ENCODE measurements at places on chromosomes 6 and 20.

GRCh38 chr20:4369119-4369797 is 352.5 kb upstream of the PRND start:
- DNase-seq: no peak

- DNase-seq: no peak
Observed at GRCh38 chr6:104700371-104701185, 159.1 kb downstream of the HACE1 start.

GRCh38 chr6:24766680-24767462 is 7.9 kb upstream of the GMNN start:
- no peak for DNase-seq

DNA sequence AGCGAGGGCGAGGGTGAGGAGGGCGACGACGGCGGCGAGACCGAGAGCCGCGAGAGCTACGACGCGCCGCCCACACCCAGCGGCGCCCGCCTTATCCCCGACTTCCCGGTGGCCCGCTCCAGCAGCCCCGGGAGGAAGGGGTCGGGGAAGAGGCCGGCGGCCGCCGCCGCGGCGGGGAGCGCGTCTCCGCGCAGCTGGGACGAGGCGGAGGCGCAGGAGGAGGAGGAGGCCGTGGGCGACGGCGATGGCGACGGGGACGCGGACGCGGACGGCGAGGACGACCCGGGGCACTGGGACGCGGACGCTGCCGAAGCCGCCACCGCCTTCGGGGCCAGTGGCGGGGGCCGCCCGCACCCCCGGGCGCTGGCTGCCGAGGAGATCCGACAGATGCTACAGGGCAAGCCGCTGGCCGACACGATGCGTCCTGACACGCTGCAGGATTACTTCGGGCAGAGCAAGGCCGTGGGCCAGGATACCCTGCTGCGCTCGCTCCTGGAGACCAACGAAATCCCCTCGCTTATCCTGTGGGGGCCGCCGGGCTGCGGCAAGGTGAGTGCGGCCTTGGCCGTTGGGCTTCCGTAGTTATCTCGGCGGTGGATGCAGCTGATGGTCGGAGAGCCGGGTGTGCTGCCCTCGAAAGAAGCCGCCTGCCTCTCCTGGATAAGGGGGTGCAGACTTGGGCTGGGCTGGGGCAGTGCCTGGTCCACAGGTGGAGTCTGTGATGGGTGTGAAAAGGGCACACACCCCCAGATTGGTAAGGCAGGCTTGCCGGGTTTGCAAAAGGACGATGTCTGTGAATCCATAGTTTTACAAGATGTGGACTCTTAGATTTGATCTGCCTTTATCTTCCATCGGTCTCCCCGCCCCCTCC is 938 bp downstream of the WRNIP1 start:
- DNase-seq: no peak

GRCh38 chr6:49565261-49565660 is 14.8 kb downstream of the C6orf141 start:
- no peak for DNase-seq

- DNase-seq: no peak
Observed at GRCh38 chr6:125300992-125301434, 754 bp downstream of the HDDC2 start.

GRCh38 chr6:113185299-113185698 is 671.8 kb upstream of the MARCKS start:
- no peak for DNase-seq

- no peak for DNase-seq
Observed at GRCh38 chr20:12019715-12020114, 102.0 kb downstream of the BTBD3 start.

DNA sequence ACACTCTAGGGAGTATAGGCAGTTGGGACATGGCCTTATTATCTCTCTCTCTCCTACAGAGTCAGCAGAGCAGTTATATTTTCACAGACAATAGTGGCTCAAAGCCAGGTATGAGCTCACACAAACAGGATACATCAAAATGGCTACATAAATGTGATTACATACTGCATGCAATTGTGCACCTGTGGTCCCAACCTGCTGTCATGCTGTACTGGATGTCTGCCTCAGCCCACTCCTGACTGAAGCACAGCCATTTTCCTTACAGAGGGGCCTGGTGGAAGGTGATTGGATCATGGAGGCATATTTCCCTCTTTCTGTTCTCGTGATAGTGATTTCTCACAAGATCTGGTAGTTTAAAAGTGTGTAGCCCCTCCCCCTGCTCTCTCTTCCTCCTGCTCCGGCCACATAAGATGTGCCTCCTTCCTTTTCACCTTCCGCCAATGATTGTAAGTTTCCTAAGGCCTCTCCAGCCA is 37.0 kb upstream of the SAMHD1 start:
- DNase-seq: no peak

GRCh38 chr20:60694763-60695162 is 557.3 kb upstream of the CDH4 start:
- no peak for DNase-seq

- DNase-seq: no peak
Observed at GRCh38 chr20:58670102-58670501, 19.0 kb downstream of the STX16 start.

DNA sequence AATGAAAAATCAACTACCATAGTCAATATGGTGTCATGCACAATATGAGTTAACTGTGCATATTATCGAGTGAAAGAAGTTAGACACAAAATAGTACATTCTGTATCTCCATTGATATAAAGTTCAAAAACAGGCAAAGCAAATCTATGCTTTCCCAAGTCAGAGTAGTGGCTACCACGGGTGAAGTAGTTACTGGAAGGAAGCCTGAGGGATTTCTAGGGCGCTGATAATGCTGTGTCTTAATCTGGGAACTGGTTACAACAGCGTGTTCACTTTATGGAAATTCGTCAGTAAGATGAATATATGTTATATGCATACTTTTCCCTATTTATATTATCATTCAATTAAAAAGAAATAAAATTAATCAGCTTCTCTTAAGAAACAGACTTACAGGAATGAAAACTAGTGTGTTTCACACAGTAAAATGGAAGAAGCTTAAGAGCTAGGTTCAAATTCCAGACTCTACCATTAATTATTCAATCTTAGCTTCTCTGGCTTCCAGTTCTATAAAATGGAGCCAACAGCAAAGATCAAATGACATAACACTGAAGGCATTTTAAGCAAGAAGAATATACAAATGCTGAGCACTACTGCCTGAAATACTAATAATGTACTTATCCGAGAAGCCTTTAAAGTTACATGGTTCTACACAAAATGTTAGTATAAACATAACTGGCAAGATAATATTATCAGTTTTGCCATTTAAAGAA is 19.2 kb downstream of the BACH2 start:
- DNase-seq: no peak

GRCh38 chr6:120779441-120779840 is 554.8 kb downstream of the TBC1D32 start:
- DNase-seq: no peak

DNA sequence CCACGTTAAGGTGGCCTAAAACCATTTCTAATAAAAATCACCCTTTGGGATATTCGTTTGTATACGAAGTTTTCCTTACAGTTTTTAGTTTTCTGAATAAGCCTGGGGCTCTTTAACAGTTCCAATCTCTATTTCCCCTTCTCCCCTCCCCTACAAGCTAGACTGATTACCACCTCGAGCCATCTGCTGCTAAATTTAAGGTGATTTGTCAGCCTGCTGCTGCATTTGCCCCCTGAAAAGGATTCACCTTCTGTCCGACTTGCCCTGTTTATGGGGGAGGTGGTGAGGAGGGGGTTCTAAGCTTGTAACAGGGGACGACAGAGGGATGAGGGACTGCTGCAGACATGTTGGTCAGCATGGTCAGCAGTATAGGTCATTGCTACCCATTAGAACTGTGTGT is 146.3 kb downstream of the JARID2 start:
- DNase-seq: no peak

DNA sequence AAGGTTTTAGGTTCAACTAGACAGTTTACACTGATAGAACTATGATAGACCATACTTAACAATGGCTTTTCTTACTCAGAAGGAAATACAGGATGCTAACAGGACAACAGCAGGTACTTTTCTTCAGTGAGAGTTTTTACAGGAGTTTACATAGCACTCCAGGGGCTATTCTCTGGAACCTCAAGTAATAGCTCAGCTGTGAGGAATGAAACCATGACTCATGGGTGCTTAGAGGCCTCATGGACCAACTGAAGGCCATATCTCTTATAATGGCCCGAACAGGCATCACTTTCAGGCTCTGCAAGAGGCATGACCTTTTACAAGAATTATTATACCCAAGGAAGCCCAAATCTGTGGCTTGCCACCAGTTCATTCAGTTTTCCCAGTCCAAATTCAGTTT is 31.8 kb downstream of the TREML1 start:
- no peak for DNase-seq

DNA sequence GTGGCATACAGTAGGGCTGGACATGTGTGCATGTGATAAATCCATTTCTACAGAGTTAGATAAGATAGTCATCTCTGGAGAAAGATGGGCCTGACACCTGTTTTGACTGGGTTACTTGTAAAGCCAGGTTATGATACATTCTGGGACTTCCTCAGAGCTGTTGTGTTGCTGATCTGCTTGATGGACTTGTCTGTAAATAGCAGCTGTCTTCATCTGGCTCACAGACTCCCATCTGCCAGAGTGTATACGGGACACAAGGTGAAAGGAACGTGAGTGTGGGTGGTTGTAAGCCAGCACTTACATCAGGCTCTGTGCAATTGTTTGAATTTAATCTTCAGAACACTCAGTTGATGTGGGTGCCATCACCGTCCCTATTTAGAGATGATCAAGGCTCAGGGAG is 49.8 kb downstream of the ZDHHC14 start:
- DNase-seq: no peak

DNA sequence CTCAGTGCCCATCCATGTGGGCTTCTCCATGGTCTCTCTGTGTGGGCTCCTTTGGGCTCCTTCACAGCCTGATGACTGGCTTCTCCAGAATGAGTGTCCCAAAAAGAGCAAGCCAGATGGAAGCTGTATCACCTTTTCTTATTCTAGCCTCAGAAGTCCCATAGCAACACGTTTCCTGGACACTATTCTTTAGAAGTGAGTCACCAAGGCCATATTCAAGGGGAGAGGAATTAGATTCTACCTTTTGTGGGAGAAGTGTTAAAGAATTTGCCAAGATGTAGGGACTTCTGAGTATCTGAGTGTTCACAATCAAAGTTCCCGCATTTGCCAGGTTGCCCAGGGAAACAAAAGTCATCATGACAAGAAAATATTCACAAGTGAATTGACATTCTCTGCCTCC is 20.7 kb upstream of the TBC1D22B start:
- DNase-seq: no peak

- DNase-seq: no peak
Observed at GRCh38 chr20:62605236-62605943, 36.9 kb upstream of the SLCO4A1 start.

DNA sequence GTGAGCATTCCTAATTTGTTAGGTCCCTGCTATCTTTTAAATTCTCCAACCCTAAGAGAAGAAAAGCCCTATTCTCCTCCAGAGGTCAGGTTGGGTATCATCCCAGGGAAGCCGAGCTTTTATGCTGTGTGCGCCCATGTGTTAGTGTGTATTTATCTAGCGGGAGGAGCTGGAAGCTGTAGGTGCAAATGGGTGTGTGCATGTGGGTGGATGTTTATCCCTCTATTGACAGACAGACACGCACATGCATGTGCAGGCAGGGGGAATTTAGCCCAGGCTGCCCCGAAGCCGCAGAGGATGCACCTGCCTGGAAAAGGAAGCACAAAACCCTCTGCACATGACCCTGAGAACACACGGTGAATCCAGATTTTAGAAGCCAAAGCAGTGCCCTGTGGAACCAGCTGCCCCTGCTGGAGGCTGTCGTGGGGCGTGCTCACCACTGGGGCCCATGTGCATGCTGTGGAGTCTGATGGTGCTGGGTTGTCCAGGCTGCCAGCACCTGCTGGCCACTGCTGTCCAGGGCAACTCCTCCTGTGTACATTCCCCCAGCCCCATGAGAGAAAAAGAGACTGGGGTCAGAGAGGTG is 397.5 kb downstream of the TAF4 start:
- no peak for DNase-seq

GRCh38 chr6:153059757-153060156 is 57.2 kb upstream of the MTRF1L start:
- DNase-seq: no peak

DNA sequence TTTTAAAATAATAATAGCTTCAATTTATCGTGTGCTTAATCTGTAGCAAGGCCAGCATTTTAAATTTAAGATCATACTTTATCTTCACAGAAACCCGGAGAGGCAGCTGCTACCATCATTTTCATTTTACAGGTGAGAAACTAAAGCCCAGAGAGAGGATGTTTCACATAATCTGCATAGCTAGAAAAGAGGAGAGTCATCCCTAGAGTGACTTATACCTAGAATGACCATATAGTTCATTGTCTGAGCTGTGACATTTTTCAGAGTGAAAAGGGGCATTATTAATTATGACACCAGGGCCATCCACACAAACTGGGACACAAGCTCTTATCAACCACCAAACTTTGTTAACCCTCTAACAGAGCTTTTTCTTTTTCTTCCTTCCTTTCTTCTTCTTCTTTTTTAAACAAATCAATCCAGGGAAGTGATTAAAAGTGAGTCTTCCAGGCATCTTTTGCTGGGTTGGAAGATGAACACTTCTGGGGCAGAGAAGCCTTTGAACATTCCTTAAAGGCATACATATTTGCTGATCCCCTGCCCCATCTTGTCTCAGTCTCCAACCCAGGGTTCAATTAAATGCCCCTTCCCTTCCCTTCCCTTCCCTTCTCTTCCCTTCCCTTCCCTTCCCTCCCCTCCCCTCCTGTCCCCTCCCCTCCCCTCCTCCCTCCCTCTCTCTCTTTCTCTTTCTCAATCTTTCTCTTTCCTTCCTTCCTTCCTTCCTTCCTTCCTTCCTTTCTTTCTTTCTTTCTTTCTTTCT is 272.5 kb upstream of the JAG1 start:
- DNase-seq: no peak

Measured in stimulated activated CD4-positive, alpha-beta T cell treated with anti-CD3 and anti-CD28 coated beads, TNF-alpha, amount 100 ng/mL, for 24 hours (primary cell).